ENCODE measurements at places on chromosomes 5 and 9.

DNA sequence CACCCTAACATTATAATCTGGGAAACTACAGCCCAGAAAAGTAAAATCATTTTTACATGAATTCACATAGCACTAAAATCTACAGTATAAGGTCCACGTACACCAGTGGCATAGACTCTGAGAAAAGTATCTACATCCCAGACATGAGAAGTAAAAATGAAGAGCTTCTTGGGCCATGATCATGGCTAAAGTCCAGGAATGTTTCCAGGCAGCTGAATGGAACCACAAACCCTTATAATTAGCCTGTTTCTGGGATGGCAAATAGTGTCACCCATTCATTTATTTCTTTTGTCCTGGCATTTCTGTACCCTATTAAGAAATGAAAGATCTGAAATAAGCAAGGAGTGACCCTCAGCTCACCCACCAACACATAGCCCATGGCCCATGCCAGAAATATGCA, 217.9 kb downstream of the SPOCK1 start:
- DNase-seq, result no peak

GRCh38 chr9:138097501-138097991, 220.0 kb downstream of the CACNA1B start:
- DNase-seq, result no peak

GRCh38 chr9:98101868-98102273, 17.2 kb downstream of the TRIM14 start:
- peak; percentile 9 for DNase-seq

DNA sequence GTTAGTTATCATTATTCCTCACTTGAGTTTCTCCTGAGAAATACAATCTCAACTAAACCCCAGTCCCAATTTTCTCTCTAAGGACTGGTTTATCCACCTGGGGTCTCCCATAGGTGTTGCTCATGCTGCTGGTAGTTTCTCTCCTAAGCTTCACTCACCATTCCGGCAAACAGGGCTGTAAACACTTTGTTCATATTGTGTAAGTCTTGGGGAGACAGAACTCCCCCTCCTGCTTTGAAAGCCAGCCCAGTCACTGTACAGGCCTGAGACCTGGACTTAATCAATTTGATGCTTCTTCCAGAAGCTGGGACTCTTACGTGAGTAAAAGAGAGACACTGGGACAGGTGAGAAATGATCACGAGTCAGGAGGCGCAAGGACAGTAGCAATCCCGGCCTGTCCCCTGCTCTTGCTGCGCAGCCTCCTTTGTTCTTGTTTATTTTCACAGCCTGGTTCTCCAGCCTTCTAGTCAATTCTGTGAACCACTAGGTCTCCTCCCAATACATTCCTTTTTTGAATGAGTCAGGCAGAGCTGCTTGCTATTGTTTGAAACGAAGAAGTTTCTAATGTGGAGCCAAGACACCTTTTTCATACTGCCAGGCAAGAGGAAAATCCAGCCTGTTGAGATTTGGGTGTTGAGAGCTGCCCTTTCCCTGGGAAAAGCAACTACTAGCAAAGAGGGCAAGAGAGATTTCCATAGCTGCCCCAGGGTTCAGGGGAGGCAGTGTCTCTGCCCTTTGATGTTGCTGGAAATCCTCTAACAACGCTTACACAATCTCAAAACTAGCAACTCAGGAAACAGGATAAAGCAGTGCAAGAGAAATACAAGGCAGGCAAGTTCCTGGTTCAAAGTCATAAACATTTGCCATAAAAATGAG, 9.2 kb upstream of the SHROOM1 start:
- DNase-seq, result no peak

GRCh38 chr9:125761676-125762450, 14.7 kb downstream of the PBX3 start:
- DNase-seq, result no peak

GRCh38 chr5:8884029-8884428, 661.8 kb downstream of the SEMA5A start:
- no peak for DNase-seq

DNA sequence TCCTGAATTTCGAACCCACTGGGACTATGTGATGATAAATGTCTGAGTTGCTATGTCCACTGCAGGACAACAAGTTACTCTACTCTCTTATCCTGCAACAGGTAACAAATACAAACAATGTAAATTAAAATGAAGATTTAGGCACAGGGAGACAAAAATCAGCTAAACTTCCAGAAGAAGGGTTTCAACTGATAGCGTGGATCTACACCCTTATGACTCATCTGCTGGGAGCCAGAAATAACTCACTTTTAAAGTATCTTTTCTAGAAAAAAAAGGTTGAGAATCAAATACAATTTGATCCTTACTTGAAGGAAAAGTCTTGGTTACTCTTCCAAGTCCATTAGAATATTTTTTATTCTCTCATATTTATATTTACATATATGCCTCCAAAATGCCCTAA, 21.4 kb downstream of the PJA2 start:
- DNase-seq, result no peak

- DNase-seq, result no peak
Observed at GRCh38 chr9:127252410-127253318, 11.9 kb upstream of the GARNL3 start.

GRCh38 chr5:66929995-66930394, 266.6 kb downstream of the CD180 start:
- no peak for DNase-seq

DNA sequence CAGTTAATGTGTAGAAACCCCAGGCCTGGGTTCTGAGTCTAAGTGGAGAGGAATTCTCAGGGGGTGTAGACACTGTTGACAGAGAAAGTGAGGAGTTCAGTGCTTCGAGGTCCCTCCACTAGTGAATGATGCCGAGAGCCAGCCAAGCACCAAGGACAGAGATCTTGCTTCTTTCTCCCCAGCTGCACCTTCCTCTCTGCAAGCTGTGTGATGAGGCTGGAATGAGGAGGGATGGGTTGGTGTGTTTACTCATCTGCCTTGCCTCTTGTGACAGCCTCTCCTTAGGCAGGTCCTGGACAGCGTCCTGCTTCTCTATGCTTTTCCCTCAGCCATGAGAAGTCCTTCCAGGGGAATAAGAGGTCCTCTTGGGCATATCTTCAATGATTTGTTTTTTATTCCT, 35.3 kb downstream of the HNRNPH1 start:
- no peak for DNase-seq

DNA sequence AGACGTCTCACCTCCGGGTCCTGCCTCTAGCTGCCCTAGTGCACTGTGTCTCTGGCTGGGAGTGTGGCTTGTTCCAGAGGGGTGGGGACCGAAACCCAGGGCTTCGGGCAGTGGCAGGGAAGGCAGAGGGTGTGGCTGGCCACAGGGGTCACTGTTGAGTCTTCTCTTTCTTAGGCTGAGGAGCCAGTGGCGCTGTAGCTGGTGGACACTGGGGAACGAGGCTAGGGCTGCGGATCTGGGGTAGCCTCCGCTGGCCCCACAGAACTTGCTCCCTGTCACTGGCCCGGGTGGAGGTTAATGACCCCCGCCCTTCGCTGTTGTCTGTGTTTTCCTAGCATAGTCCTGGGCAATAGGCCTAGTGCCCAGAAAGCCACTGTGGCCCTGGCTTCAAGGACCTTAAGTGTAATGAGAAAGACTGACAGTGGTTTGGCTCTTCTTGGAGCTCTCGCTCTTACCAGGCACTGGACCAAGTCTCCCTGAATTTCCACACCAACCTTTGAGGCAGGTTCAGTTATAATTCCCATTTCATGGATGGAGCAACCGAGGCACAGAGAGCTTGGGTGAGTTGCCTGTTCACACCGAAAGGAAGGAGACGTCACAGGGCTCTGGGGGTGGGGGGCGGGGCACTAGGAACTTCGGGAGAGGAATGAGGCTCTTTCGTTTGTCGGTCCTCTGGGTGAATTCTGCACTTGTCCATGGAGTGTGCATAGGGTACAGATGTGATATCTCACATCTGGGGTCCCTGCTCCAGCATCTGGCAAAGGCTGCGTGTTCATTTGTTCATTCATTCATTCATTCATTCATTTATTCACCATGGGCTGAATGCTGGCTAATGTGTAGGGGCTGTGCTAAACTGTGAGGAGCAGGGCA, 4.8 kb upstream of the IER5L start:
- DNase-seq, result no peak

GRCh38 chr9:89446261-89446960, 51.5 kb downstream of the SEMA4D start:
- no peak for DNase-seq

DNA sequence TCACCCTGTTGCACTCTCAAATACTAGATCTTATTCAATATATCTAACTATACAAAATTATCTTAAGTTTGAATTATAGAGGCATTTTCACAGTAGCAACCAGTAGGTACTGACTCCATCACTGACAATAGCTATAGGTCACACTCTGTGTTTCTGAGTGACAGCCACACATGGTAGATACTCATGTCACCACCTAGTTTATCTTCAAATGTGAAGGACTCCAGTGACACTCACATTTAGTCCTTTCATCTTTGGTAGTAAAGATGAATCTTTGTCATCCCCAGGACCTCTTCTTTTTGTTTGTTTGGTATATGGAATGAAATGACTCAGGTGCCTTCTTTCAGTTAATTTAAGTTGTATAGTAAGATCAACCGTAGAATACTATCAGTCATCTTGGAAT, 102.5 kb upstream of the DHFR start:
- no peak for DNase-seq

- no peak for DNase-seq
Observed at GRCh38 chr5:132748522-132749000, 1.3 kb downstream of the CCNI2 start.

- DNase-seq, result no peak
Observed at GRCh38 chr5:14267991-14268708, 125.0 kb downstream of the TRIO start.

- no peak for DNase-seq
Observed at GRCh38 chr5:55327281-55327680, 19.5 kb downstream of the MTREX start.

- DNase-seq, result no peak
Observed at GRCh38 chr5:55540024-55540423, 5.3 kb upstream of the PLPP1 start.

- no peak for DNase-seq
Observed at GRCh38 chr5:34586117-34586885, 69.8 kb upstream of the RAI14 start.

GRCh38 chr9:38392235-38393127, at the start of gene ALDH1B1:
Gene ALDH1B1, plus strand, starts transcription at chr9:38392702. Its CDS starts 3,047 bp downstream, at chr9:38395749.
- DNase-seq, result peak; percentile 85

- no peak for DNase-seq
Observed at GRCh38 chr5:127326431-127326830, 35.8 kb downstream of the MEGF10 start.

DNA sequence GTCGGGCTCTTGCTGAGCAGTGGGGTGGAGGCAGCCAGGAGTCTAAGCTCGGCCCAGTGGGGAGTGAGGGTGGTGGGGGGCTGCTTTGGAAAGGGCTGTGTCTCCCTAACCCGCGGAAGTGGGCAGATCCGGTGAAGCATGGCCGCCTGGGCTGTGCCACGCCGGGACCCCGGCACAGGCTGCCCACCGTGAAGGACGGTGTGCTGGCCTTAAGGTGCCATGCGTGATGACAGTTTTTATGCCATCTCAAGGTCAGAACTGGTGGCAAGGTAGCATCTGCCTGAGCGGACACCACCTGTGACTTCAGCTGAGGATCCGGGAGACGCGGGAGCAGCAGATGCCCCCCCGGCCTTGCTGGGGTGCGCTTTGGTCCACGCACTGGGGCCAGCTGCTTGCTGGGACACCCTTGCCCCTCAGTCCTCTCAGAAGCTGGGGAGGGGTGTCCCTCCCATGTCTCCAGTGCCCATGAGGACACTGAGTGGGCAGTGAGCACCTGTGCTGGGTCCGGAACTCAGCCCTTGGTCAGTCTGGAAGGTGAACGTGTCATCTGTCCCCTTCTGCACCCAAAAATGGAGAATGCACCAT, 53.9 kb downstream of the AHRR start:
- DNase-seq, result no peak

DNA sequence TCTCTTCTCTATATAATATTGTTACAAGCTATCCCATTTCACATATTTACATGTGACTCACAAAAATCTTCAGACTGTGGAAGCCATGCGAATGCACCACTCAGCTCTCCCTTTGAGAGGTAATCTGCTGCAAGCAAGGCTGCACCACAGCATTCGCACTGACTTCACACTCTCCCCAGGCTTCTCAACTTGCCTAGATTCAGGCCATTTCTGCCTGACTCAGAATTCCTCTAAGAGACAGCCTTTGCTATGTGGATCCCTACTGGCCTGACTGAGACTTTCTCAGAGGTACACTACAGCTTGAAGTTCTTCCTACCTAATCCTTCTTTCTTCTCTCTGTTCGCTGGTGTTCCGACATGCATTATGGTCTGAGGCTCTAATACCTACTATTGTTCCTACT, 21.1 kb upstream of the DMRTA1 start:
- DNase-seq, result no peak

- DNase-seq, result no peak
Observed at GRCh38 chr9:111102793-111103464, 64.7 kb upstream of the LPAR1 start.

DNA sequence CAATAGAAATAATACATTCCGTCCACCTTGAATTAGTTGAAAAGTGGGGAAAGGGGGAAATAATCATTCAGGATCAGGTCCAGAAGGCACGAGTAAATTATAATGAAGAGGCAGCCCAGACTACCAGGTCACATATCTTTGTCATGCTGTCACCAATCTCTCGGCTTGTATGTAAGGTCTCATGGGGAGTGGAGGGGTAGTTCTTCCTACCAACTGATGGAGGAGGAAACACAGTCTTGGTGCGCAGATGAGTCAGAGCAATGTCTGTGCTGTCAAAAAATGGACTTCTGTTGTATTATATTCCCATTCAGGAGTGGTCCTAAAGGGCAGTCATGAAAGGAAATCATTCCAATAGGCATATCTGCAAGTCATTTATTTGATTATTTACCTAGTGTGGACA, 164.2 kb upstream of the PTGER4 start:
- DNase-seq, result no peak

DNA sequence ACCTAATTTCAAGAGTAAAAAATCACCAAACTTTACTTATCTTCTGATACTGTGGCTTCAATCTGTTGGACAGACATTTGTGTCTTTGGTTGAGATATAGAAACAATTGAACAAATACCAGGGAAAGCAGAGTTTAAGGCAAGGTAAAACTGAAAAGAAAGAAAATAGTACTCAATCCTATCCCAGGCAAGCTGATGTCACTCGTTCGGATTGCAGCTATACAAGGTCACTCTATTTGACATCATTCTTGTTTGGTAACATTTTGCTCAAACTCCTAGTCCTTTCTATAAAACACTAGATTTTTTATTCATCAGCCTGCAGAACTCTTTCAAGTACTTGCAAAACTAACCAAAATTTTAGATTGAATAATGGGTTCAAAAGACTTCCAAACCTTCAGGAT, 91.9 kb upstream of the ANKRD55 start:
- no peak for DNase-seq

DNA sequence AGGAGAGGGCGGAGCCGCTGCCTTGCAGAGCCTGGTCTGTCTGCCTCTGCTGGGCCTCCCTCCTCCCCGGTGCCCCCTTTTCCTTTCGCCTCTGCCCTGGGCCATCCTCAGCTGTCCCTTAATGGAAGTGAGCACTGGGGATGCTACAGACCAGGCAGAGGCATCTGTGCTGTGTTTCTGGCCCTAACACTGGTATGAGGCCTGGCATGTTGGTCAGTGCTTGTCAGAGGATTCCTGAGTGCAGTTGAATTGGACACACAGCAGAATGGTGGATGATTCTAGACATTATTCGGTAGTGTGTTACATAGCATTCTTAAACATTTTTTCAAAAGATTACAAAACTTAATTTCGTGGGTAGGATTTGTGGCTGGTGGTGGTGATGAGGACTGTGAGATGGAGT, 88.6 kb downstream of the EHMT1 start:
- DNase-seq, result no peak

GRCh38 chr5:74199436-74200210, 440.9 kb downstream of the ENC1 start:
- DNase-seq, result peak; percentile 22

All from NCI-H774 (cell line).